ENCODE measurements at places on chromosomes 3 and 15. TPM values are rescaled to one million over a fixed set of nuclear protein-coding genes. Genes with fewer than 3 reads are reported as not detected.

Gene FBXO40
- total RNA-seq, result not detected

- no peak for DNase-seq
Observed at GRCh38 chr15:76191539-76192244, 119.6 kb downstream of the ETFA start.

Gene ROPN1
- total RNA-seq, result not detected

- DNase-seq, result no peak
Observed at GRCh38 chr15:92033723-92034122, 180.2 kb downstream of the SLCO3A1 start.

- no peak for DNase-seq
Observed at GRCh38 chr15:64263567-64263966, 92.4 kb downstream of the CSNK1G1 start.

Gene GOLGA6L4
- total RNA-seq, result 7.5 TPM

GRCh38 chr15:66729331-66729951, 27.4 kb downstream of the SMAD6 start:
- DNase-seq, result peak; percentile 33

DNA sequence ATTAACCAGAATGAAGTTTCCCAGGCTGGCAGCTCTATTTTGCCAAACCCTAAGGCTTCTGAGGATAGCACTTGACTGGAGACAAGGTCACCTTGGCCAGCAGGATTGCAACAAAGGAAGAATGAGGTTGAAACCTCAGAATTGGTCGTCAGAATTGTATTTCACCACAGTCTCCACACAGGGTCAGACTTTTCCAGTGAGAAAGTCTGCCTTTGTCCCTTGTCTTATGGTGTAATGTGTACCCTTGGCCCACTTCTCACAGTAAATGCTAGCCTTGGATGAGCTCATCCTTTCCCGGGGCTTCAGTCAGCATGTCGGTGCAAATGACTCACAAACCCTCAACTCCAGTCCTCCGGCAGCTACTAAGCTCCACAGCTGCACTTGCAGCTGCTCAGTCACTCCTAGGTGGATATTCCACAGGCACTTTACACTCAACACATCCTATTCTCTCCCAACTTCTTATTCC, 19.7 kb downstream of the SSR3 start:
- DNase-seq, result peak; percentile 94

Gene LZTFL1
- 15.1 TPM for total RNA-seq

DNA sequence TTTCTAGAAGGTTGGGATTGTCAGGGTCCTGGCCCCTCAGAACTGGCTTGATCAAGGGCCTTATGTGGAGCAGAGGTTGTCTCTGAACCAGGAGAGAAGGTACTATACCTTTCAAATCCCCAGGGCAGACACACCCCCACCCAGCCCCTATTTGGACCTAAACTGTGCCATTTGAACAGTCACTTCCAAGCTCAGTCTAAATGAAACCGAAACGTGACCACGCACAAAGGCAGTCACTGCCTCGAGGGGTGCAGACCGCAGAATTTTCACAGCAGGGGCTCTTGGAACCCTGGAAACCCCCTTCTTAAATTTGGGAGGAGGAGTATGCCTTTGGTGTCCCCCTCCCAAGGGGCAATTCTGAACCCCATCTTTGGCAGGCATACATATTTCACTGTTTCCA, 53.7 kb downstream of the GRIP2 start:
- no peak for DNase-seq

DNA sequence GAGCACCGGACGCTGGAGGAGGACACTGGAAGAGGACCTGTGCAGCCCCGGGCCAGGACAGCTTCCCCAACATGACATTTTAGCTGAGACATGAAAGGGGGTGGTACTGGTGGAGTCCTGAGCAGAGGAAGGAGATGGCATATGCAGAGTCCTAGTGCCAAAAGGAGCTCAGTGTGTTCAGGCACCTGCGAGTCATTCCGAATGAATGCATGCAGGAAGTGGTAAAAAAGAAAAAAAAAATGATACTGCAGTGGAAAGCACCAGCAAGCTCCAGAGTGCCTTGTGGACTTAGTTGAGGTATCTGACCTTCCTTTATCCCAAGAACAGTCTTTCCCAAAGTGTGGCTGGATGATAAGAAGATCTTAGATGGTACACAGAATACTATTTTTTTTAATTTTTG, 6.6 kb upstream of the ZNF148 start:
- peak; percentile 19 for DNase-seq

Gene TRPM1
- not detected for total RNA-seq

DNA sequence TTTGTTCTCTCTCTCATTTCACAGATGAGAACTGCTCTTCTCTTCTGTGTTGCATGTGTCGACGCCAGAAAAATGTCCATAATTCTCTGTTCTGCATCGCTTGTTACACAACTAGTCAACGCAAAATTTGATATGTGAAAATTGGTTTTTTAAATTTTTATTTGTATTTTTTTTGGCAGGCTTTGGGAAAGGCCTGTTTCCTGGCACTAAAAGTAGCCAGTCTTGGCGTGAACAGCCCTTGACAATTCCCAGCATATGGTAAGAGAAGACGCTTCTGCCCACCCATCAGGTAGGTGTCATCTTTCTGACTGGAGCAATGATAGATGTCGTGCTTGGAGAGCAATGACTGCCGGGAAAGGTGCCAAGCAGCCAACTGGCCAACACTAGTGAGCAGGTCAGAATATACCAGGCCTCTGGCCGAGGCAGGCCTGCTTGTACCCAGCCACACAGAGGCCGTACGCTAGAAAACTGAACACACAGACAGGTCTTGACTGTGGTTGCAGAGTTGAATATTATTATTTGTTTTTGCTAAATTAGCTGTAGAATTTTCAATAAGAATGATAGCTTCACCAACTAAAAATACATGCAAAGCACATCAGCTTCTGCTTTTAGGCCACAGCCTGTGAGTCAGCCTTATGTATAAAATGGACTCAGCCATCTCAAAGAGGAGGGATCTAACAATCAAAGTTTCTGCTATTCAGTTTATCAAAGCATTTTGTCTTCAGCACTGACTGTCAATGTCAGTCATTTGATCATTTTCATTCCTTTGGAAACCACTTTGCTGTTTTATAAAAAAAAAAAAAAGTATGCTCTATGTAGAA, 837.5 kb downstream of the MCTP2 start:
- DNase-seq, result no peak

Gene SNTN
- not detected for total RNA-seq

Gene CAMKV
- total RNA-seq, result not detected

- DNase-seq, result no peak
Observed at GRCh38 chr3:126908752-126909275, 74.1 kb upstream of the PLXNA1 start.

Gene SNX22
- 0.14 TPM for total RNA-seq

Gene ADAMTSL3
- not detected for total RNA-seq

Gene GOLGA8G
- not detected for total RNA-seq

GRCh38 chr3:100396967-100397366, 3.9 kb downstream of the TOMM70 start:
- DNase-seq, result no peak

Gene HEXA
- total RNA-seq, result 108 TPM

Gene CLDN18
- total RNA-seq, result not detected

GRCh38 chr3:64055076-64055475, 31.8 kb upstream of the PSMD6 start:
- peak; percentile 10 for DNase-seq

DNA sequence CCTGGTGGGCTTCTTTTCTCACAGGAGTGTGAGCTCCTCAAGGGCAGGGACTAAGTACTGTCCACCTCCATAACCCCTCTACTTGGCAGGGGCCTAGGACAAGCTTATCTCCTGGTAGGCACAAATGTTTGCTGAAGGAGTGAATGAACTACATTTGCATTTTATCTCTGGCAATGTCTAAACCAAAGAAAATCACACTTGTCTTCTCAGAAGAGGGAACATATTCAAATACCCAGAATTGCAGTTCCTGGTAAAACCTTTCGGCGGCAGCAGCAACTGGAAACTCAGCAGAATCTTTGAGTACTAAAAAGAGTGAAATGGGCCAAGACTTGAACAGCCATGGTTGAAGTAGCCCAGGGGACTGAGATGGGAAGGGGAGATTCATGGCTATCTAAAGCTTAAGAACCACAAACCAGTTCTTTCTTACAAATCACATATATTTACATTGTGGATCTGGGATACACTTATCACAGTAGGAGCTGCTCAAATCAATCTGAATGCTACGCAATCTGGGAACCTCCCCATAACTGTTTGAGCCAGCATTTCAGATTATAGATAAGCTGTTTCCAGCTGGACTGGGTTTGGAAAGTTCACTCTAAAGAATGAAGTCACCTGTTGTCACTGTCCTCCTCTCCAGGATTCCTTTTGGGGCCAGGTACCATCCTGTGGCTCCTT, 18.7 kb upstream of the PTPN9 start:
- DNase-seq, result peak; percentile 36

Gene CKMT1B
- total RNA-seq, result not detected

Gene NPAP1
- not detected for total RNA-seq

Gene SLC6A11
- not detected for total RNA-seq

Gene RBMS3
- 42.3 TPM for total RNA-seq

Gene SNRPN
- total RNA-seq, result 117 TPM
